ENCODE measurements at places on chromosomes 5 and 9.

DNA sequence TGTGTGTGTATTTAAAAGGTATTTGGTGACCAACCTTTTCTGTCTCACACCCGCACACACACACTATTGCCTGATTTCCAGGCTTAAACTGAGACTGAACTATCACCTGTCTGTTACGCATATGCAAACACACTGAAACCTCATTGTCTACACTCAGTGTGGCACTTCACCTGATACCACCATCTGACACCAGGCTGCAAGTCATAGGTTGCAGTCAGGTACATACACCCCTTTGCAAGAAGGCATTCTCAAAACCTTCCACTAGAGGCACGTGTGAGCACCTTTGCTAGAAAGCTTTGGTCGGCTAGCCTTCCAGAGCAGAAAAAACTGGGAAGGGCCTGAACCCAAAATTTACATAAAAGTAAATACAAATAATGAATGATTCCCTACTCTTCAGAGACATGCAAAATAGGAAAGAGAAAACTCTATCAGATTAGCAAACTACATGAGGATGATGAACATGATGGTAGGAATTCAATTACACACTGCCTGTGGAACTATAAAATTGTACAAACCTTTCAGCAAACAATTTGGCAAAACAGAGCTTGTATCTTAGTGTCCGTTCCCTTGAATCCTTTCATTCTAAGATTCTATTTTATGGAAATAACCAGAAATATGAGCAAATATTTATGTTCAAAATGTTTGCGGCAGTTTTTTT lies 5.9 kb upstream of the FOXD1 start:
- DNase-seq: peak; percentile 69

GRCh38 chr5:8349855-8350254 lies 480.9 kb downstream of the MTRR start:
- peak; percentile 30 for DNase-seq

DNA sequence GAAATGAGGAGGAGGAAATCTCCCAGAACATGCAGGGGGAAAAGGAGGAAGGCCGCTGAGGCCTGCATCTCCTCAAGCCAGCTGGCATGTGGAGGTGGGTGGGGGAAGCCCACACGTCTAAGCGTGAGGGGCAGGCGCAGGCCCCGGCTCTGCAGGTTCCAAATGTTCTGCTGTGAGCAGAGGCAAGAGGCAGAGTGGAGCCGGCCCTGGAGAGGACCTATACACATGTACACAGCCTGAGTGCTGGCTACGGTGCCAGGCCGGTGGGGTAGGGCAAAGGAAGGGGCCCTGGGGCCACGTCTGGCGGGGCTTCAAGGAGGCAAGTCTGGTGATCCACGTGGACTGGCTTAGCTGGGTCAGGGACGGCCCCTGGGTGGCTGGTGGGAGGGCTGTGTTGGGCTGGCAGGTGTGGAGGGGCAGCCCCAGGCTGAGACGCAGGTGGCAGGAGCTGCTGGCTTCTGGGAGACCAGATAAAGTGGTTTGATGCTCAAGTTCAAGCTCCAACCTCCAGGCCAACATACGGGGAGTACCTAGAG lies 26.4 kb downstream of the LPCAT1 start:
- no peak for DNase-seq

DNA sequence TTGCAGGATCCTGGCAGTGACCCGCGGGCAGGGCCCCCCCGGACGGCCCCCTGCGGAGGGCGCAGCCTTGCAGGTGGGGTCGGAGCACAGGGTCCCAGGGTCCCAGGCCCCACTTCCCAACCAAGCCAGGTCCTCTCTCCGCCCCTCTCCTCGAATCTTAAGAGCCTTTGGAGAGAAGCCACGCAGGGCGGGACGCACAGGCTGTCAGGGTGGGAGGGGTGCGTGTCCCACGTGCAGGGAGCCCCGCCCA lies 18.4 kb upstream of the EGFL7 start:
- DNase-seq: peak; percentile 94

DNA sequence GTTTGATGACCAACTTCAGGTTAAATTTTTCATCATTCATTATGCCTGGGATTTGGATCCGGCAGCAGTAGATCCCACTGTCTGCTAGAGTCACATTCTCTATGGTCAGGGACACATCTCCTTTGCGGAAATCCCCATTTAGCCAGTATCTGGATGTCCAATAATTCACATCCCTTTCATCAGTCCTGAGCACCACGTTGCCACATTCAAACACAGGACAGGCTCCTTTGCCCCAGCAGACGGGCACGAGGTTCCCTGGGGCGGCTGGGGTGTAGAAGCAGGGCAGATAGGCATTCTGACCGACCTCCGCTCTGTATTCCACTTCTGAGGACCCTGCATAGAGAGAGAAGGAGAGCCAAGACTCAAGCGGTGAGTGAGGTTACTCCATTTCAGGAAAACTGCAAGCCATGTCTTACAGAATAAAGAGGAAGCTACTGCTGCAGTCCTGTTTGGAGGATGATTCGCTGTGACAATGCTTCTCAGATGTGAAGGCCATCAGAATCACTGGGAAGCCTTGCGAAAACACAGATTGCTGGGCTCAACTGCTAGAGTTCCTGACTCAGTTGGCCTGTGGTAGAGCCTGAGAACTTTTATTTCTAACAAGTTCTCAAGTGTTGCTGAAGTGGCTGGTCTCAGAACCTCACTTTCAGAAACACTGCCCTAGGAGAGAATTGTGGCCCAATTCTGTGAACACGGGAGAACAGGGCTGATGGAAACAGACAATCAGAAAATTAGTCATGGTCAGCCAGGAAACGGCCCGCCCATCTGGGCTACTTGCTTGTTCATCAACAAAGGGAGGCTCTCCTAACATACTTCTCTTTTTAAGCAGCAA lies 2.0 kb downstream of the HAVCR2 start:
- peak; percentile 34 for DNase-seq

- no peak for DNase-seq
These were observed 7.8 kb downstream of the IER5L start for GRCh38 chr9:129170229-129170628.

DNA sequence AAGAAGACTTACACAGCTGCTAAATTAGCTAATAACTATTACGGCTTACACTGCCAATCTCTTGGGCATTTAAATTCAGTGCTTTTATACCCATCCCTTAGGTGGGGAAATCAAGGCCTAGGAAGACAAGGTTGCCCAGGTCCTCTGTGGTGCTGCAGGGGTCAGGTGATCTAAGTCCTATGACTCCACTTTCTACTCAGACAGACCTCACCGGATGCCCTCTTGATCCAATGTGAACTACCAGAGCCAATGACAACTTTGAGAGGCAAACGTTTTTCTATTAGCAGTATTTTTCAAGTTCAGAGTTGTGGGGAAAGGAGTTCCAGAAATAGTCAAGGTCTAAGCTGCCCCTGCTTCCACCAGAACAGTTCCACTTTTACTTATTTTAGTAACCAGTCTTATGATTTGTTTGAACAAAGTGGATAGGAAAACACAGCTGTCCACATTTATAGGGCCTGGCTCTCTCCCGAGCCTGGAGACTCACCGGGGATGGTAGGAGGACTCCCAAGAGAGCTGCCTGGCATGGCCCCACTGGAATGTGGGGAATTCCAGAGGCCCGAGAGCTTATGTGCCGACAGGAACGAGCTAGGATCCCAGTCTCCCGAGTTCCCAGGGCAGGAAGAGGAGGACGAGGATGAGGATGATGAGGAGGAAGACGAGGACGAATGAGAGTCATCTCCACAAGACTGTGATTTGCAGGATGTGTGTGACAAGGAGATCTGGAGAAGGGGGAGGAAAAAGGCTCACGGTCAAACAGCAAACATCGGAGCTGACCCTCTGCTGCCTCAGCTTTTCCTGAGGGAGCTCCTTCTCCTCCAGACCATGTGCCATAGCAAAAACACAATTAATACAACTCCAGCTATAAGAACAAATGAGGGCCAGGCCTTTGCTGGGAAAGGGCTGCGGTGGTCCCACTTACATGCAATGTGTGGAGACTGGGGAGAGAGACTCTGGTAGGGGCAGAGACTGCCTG lies 16.7 kb downstream of the FAM193B start:
- no peak for DNase-seq

DNA sequence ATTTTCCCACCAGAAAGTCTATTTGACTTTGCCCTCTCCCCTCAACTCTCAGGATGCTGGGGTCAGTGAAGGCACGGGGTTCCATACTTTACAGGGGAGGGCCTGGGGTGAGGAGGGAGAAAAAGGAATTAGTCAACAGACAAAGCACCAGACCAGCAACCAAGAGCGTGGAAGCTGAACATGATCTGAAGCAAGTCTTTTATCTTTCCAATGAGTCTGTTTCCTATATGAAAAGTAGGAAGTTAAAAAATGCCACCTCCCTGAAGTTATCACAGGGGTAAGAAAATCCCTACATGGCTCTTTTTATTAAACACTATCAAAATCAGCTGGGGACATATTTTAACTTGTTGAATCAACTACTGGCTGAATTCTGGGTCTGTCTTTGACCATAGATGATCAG lies 337.0 kb downstream of the TRPM3 start:
- DNase-seq: no peak

GRCh38 chr5:68316469-68316868 lies 100.9 kb downstream of the PIK3R1 start:
- peak; percentile 82 for DNase-seq

GRCh38 chr5:163914910-163915309 lies 409.5 kb downstream of the MAT2B start:
- peak; percentile 93 for DNase-seq

GRCh38 chr9:100465274-100465673 lies 7.7 kb upstream of the TMEFF1 start:
- DNase-seq: no peak

DNA sequence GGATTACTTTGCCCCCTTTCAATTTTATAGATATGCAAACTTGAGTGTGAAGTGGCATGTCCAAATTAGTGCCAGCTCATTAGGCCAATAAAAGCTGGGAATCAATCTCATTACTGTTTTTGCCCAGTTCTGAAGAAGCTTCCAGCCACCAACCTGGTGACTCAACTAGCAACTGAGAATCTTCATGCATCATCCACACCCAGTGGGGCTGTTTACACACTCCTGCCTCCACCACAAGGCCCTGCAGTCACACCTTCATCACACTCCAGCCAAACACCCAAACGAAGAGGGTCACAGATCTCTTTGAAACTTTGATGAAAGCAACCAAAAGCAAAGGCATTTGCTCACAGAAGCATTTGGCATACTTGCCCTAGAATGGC lies 41.3 kb upstream of the S1PR3 start:
- no peak for DNase-seq
